ENCODE measurements at places on chromosomes 11 and 22.

GRCh38 chr11:117442049-117442868 lies 114.6 kb downstream of the CEP164 start:
- DNase-seq, result no peak

DNA sequence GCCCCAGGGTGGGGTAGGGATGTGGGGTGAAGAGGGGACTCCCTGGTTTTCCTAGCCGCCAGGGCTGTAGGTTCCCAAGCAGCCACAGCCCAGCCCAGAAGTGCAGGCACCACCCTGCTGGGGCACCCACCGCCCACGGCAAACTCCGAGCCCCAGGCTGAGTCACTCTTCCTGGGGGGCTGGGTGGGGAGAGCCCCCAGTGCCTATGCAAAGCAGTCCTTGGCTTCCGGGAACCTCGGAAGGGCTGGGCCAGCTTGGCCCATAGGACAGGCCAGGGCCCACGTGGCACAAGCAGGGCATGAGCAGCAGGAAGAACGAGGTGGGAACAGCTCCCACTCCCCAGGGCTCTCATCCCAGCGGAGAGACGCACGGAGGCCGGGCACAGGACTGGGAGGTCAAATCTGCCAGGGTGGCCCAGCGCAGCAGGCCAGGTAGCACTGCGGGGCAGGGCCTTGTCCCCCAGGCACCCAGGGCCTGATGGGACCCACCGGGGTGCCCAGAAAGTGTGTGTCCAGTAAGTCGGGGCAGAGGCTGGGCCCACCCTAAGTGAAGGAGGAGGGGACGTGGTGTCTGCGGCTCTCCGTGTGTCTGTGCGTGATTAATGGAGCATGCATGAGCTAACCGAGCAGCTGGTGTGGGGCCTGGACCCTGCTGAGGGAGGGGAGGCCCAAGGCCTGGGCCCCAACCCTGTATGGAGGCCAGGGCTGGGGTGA lies 4.6 kb upstream of the IL17REL start:
- DNase-seq, result no peak

DNA sequence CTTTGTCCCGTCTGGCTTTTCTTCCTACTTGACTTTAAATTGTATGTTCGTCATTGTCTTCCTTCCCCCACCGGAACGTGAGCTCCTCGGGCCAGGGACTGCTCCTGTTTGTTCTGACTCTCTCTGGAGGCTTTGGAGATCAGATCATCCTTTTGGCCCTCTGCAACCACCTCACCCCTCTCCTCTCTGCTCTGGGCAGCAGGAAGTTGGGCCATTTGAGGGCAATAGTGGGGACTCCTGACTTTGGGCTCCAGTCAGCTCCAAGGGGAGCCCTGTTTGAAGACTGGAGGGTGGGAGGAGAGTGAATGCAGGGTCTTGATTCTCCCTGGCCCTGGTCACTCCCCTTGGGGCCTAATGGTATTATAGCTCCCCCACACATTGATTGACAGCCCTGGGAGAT lies 186.3 kb upstream of the B3GAT1 start:
- no peak for DNase-seq

DNA sequence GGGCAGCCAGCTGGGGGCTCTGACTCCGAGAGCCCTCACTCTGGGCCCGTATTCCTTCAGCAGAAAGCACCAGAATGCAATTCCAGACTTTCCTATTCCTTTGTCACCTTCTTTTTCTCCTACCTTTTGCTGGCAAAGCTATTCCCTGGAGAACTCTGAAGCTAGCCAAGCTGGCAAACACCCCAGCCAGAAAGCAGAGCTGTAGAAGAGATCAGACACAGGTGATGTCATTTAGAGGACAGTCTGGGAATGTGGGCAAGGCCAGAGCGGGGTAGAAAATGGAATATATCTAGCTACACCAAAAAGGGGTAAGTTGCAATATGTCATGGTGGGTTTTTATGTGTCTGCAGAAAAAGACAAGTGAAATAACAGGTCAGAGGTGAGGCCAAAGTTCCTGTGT lies 205.1 kb downstream of the NXPE2 start:
- no peak for DNase-seq

- DNase-seq, result no peak
These were observed 79.9 kb upstream of the PRR5 start for GRCh38 chr22:44622147-44622427.

GRCh38 chr11:101336155-101336554 lies 206.5 kb upstream of the PGR start:
- no peak for DNase-seq

DNA sequence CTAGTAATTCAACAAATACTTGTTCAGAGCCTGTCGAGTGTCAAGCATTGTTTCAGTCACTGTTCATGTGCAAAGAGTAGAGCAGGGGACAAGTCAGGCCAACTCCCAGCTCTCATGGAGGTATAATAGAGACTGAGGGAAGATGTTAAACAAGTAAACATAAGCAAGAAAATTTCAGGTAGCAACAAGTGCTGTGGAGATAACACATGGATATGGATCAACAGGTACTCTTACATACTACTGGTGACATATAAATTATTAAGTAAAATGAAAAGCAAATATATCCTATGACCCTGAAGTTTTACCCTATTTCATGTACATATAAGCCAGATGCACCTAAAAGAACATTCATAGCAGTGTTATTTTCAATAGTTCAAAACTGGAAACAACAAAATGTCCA lies 42.7 kb downstream of the SIK2 start:
- no peak for DNase-seq

- no peak for DNase-seq
These were observed 14.7 kb upstream of the ASRGL1 start for GRCh38 chr11:62322524-62322923.

DNA sequence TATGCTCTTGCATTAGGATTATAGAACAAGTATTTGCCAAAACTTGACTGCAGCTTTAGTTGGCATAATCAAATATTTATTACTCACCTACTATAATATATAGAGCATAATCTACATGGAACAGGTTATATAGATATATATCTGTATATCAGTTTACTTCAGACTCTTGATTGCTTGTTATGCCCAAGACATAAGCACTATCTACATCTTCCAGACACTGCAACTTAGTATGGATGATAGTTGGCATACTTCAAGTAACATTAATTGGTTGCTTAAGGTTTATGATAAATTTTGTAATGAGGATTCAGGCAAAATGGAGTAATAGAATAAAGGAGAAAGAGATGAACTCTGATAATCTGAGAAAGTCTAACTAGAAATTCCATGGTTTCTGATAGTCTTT lies 1.0 kb downstream of the CCDC15 start:
- DNase-seq, result no peak

DNA sequence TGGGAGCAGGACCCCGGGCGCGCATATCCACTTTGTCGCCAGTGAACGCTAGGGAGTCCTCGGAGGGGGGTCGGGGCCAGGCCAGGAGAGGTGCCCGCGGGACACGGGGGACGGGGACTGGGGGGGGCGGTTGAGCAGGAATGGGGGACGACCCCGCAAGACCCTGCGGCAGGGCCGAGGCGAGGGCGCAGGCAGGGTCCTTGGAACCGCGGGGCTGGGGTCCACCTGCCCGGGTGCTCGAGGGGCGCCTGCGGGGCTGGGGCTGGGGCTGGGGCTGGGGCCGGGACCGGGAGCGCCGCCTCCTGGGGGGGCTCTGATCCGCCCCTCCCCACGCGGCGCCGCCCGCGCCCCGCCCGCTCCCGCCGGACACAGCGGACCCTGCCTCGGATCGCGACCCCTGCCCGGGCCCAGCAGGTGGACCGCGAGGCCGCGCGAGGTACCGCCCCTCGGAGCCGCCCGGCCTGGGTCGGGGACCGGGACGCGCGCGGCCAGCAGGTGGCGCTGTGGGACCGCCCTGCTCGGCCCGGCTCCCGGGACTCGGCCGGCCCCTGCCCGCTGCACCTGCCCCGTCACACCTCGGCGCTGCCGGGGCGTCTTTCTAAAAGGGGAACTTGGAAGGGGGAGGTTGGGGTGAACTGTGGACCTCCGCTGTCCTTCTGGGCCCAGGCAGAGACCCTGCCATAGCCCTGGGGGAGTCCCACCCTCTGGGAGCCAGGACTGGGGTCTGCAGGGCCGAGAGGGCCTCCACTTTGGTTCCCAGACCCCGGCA lies 11.0 kb downstream of the CRELD2 start:
- no peak for DNase-seq

DNA sequence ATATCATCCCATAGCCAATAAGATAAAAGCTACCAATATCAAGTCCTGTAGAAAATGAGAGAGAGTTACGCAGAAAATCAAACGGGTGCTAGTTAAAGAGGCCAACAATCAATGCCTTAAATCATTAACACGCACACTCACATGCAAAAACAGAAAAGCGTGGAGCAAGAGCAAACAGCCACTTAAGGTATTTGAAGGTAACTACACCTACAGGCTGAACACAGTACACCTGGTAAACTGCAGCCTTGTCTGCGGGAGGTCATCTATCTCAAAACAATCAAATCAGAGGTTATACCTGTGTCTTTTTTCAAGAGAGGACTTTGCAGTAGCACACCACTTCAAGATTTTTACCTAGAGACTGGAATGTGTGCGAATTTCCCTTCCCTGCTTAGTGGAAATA lies 23.6 kb downstream of the SLC35F2 start:
- no peak for DNase-seq

DNA sequence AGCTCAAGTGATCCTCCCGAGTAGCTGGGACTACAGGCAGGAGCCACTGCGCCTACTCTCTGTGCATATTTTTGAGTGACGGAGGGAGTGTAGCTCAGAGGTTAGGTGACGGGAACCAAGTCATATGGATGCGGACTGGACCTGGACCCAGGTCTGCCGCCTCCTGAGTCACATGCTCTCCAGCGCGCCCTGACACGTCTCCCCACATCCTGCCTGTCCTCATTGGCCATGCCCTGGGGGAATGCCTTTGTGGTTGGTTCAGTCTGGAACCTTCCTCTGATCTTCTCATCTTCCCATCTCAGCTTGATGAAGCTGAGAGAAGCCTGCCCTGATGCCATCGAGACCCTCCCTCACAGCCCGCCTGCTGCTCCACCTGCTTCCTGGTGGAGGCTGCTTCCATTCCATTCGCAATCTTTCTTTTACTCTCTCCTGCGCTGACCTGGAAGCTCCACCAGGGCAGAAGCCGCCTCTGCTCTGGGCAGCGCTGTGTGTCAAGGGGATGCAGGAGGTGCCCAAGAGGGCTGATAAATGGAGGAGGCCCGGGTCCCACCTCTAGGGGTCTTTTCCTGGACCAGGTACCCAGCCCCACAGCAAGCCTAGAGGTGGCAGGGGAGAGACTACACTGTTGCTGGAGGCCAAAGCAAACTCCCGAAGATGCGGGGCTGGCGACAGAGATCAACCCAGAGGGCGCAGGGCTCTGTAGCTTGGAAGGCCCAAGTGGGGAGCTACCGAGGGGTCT lies 13.9 kb upstream of the BAIAP2L2 start:
- DNase-seq, result no peak

DNA sequence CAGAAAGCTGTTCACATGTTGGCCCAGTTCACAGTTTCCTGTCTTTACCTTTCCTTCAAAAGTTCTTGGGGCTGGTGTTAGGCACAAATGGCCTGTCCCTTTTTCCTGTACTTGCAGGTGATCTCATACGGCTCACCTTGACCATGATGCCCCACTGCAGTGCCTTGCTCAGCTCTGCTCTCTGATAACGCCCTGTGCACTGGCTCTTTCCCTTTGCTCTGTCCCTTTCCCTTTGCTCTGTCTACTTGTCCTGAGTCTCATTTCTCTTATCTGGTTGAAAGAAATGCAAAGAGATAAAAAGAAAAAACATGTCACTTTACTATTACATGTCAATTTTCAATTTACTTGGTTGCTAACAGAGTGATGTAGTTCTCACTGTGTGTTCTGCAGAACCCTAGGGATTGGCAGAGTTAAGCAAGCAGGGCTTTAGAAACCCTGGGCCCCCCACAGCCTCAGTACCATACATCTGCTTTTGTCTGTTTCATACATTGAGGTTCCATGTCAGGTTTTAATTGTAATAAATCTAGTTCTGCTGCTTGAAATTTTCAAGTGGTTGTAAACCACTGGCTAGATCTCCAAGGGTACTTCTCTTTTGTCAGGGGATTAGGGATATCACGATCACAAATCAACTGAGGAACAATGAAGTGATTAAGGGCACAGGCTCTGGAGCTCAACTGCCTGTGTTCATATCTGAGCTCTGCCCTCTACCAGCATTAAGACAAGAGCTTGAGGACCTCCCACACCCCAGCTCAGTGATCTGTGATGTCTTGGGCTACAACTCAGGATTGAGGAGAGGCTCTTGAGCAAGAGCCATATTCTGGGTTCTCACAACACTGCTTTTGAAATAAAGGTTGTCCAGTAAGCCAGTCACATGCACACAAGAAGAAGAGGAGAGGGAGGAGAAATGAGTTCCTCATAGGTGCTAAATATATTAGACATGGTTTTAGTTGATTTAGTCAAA lies 16.3 kb upstream of the SORL1 start:
- no peak for DNase-seq

DNA sequence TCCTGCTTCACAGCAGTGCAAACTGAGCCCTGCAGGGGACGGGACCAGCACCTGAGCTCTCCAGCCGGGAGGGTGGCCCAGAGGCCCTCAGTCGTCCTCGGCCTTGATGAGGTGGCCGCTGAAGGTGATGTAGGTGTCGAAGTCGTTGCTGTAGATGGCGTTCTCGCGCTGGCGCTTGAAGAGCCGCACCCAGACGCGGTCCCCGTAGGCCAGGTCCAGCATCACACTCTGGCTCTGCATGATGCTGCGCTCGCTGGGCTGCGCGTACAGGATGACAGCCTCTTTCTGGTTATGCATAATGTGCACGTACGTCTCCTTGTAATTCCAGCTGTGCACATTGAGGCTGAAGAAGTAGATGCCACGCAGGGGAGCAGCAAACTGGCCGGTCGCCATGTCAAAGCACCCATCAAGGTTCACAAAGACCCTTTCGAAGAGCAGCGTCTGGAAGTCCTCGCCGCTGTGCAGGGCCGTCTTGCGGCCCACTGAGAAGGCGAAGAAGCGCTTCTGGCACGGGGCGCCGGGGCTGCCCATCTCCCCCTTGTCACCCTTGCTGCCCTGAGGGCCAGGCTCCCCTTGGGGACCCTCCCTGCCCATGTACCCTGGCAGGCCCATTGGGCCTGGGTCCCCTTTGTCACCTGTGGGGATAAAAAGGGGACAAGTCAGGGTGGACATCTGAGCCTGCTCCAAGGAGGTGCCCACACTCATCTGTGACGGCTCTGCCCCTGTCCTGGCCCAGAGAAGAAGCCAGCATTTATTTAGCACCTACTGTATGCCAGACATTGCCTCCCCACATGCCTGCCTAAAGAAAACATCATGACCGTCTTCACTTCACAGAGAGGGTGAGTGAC lies 5.7 kb downstream of the C1QTNF6 start:
- no peak for DNase-seq

- no peak for DNase-seq
These were observed 2.0 kb upstream of the TBX10 start for GRCh38 chr11:67641338-67642172.

- no peak for DNase-seq
These were observed 29.7 kb upstream of the NXPE4 start for GRCh38 chr11:114625294-114625693.

- no peak for DNase-seq
These were observed 11.4 kb upstream of the ARHGEF17 start for GRCh38 chr11:73296501-73297230.

DNA sequence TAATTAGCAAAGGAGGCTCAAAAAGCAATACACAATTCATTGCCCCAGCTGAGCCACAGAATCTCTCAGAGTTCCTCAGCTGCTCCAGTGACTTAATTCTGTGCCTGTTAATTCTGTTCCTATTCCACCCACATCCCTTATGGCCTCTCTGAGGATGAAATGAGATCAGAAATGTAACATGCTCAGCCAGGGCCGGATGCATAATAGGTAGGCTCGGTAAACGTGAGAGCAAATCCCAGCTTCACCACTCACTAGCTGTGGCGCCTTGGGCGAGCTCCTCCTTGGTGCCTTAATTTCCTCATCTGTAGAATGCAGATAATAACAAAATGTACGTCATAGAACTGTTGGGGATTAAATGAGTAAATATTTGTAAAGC lies 42.8 kb upstream of the DKK3 start:
- DNase-seq, result no peak

GRCh38 chr22:37171662-37172061 lies 16.4 kb downstream of the C1QTNF6 start:
- no peak for DNase-seq

All from epithelial cell of proximal tubule (primary cell).